ENCODE measurements at places on chromosomes 3 and 15. TPM values are rescaled to one million over a fixed set of nuclear protein-coding genes. Genes with fewer than 3 reads are reported as not detected.

DNA sequence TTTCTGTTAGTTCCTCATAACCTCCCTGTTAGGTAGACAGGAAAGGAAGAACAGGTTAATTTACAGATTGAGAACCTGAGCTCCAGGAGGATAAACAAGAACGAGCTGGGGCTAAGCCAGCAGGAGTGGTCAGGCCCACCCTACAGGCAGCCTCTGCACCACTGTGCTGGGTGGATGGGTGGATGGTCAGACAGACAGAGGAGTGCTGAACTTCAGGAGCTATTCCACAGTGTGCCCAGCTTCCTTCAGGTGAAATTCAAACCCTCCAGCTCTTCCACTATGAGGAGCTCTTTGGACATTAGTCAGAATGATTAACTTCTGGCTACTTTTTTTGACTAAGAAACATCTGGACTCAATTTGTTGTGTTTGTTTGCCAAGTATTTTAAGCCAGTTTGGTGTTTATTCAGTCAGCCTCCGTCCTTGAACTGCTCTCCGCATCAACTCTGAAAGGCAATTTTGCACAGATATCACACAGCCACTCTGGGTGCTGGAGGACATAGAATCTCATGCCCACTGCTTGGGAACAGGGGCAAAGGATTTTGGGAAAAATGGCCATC is 361.9 kb downstream of the CLSTN2 start:
- ATAC-seq, result no peak

GRCh38 chr15:85763673-85764633 is 30.8 kb downstream of the KLHL25 start:
- ATAC-seq, result no peak

- ATAC-seq, result no peak
Measured at GRCh38 chr3:157741607-157742006, 238.4 kb upstream of the VEPH1 start.

- ATAC-seq, result no peak
Measured at GRCh38 chr15:74168711-74169126, 4.8 kb upstream of the ISLR start.

GRCh38 chr15:58497046-58497785 is 65.4 kb downstream of the LIPC start:
- no peak for ATAC-seq

DNA sequence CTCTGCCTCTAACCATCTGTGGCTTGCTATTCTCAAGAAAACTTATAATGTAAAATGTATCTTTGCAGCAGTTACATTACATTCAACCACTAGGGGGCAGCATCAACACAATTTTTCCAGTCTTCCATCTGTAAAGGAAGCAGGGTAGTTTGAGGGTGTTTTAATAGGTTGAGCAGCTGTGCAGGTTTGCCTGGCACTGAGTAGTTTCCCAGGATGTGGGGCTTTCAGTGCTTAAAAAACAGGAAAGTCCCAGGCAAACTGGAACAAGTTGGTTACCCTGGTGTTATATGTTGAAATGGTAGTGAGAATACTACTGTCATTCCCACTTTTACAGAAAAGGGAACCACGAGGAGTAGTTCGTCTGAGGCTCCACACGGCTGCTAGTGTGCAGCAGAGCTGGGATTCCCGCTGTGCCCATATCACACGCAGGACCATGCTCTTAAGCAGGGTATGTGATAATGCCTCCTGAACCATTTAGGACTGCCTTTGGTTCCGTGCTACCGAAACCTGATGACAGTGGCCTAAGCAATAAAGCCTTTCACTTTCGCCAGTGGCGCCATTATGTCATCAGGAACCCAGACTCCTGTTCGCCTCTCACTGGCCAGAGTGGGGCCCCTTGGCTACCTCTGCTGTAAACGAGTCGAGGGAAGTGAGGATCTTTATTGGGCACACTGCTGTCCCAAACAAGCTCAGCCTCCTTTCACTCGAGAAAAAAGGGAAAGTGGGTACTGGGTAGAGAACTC is 64.7 kb upstream of the ZBTB38 start:
- peak; percentile 61 for ATAC-seq

DNA sequence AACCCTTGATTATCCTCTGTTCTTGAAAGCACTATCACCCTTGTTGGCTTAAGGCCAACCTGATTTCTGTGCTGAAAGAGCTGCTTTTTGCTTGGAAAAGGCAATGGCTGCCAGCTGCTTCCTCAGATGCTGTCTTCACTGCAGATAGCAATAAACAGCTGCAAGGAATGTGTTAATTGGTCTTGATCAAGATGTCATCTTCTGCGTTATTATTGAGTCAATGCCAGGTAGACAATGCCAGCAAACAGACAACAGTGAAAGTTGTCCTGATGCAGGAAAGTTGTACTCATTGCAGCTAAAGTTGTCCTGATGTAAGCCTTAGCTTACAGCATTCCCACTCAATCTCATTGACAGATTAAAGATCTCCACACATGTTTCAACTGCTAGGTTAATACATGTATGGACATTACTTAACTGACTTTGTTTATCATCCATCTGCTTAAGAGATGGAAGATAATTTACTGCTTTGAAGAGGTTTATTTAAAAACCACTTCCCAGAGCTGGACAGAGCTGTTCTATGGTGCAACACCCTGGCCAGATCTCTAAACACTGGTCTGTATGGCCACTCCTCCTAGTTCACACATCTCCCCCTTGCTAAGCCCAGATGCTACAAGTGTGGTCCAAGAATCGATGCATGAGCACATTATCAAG is 251.0 kb upstream of the MCTP2 start:
- no peak for ATAC-seq

DNA sequence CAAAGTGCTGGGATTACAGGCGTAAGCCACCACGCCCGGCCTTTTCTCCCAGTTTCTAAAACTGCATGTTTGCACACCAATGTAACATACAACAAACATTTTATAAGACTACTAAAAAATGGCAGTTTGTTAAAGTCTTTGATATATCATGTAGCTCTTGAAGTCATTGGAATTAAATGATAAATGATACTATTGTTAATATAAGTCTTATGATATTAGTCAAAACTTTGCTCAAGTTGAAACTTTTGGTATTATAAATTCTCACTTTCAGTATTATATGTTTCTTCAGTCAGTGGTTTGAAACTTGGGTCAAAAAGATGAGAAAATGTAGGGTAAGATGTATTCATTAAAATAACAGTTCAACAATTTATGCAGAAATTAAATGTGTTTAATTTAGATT is 117.6 kb upstream of the TBL1XR1 start:
- peak; percentile 83 for ATAC-seq

DNA sequence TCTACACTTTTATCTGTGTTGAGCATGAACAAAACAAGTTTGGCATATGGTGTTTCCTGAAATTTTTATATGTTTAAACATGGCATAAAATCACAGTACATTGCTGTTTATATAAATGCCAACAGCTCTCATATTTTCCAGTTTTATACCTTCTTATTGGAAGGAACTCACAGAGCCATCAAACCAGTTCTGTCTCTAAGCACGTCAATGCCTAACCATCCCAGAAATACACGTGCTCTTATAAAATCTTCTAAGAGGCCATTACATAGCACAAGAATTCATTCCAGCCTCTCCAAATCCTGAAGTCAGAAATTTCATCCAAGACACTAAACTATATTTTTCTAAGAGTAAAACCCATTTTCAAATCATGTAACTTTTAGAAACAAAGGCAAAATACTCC is 20.8 kb downstream of the SLC9A9 start:
- ATAC-seq, result no peak

GRCh38 chr15:90262426-90262825 is 3.0 kb upstream of the NGRN start:
- ATAC-seq, result no peak

DNA sequence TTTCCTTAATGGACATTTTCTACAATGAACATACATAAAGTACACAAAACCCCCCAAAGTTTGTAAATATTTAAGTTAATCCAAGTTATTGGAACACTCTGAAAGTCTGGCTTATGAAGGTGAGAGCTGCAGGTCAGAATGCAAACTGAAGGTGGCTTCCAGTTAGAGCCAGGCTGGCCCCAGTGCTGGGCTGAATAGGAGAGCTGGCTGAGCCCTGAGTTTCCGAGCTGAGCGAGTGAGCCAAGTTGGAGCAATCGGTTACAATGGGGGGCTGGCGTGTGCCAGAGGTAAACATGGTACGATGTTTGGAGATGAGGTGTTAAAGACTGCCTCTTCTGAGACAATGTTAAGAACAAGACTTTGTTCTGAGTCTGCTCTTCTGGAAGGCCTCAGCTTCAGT is 230.8 kb upstream of the MCTP2 start:
- ATAC-seq, result no peak

GRCh38 chr3:111156517-111156916 is 84.9 kb downstream of the NECTIN3 start:
- no peak for ATAC-seq

- no peak for ATAC-seq
Measured at GRCh38 chr15:69181424-69181823, 21.0 kb downstream of the GLCE start.

GRCh38 chr3:42850263-42850662 is 25.4 kb downstream of the CYP8B1 start:
- ATAC-seq, result no peak

DNA sequence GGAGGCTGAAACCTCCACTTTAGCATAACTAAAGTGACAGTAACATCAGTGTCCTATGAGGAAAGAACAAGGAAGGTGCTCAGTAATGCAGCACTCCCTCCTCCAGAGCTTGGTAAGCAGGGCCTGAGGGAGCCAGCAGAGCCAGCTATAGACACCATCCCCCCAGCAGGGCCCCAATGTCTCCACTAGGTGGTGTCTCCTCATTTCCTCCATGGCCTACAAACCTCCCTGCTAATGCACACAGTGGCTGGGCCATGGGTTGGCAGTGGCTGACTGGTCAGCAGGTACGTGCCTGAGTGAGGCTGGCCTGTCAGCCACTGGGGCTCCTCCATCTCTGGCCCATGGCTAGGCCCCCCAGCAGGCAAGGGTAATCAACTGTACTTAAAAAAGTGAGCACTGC is 13.6 kb downstream of the MRPS25 start:
- ATAC-seq, result peak; percentile 41

DNA sequence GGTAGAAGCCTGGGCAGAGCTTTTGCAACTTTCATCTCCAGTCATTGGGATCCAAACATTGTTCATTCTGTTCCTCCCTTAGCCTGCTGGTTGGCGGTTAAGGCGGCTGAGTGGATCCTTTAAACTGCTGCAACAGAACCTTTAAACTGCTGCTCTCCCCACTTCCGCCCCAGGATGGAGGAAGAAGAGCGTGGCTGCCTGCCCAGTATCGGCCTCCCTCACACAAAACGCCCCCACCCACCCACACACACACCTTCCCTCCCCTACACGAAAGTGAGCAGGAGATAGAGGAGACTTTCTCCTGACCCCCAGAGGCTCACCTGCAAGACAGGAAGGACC is 460 bp upstream of the ZMAT3 start:
- peak; percentile 57 for ATAC-seq

GRCh38 chr15:65244638-65245037 is 33.4 kb upstream of the CILP start:
- ATAC-seq, result no peak

- ATAC-seq, result peak; percentile 44
Measured at GRCh38 chr3:149771652-149772271, 19.5 kb upstream of the COMMD2 start.

- ATAC-seq, result no peak
Measured at GRCh38 chr3:31639828-31640227, 107.1 kb downstream of the STT3B start.

- no peak for ATAC-seq
Measured at GRCh38 chr3:53496984-53497383, 2.6 kb downstream of the CACNA1D start.

DNA sequence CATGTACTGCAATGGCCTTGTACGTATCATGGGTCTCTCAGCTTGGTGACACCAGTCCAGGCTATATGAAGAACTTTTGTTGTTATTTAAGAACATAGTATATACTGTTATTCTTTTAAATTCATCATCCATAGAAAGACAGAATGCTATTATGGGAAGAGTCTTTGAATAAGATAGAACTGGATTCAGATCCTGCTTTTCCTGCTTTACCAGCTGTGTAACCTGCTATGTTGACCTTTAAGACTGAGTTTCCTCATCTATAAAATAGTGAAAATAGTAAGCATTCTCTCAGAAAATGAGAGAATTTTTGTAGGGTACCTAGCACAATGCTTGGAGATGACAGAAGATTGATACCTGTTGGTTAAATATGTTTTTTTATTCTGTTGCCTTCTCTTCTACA is 204.1 kb upstream of the TBL1XR1 start:
- no peak for ATAC-seq

- ATAC-seq, result peak; percentile 48
Measured at GRCh38 chr3:69085833-69086722, 1.3 kb downstream of the ARL6IP5 start.

DNA sequence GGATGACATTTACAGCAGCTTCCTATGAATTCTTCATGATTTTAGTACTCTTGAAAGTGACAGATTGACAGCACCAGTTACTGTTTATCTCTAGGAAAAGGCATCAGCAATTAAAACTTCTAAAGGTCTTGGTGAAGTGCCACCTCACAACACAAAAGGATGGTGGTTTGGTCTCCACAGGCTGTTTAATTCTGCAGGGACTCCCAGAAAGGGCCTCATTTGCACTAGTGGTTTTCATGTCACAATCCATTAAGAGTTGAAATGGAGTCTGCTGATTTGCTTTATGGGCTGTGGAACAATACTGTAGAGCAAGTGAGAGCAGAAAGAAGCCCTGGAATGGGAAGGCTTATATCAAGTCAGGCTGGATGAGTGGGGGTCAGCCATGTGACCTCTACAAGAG is 225.3 kb upstream of the KCNMB2 start:
- no peak for ATAC-seq

DNA sequence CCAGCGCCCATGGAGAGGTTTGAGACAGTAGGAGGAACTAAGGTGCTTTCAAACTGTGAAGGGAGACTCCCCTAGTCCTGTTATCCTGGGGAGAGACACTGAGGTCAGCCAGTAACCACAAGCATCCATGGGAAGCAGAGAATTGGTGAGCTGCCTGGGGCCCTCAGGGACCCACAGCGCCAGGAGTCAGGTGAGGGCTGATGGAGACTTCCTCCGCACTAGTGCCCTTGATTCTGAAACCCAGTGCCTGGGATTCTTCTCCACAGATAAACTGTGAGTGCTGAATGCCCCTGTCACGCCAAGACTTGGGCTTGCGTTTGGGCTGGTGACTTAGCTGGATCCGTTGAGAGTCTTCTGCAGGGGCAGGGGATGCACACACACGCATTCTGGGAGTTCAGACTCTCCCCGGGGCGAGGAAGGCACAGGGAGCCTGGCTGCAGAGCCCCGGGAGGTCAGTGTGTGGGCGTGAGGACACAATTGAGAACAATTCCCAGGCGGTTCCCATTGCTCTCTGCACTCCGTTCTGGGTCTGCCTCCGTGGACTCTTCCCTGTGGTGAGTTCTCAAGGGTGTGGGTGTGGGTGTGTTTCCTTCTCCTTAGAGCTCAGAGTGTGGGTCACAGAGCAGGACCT is 37.9 kb upstream of the SLCO2A1 start:
- ATAC-seq, result no peak

- no peak for ATAC-seq
Measured at GRCh38 chr15:63990454-63990853, 55.8 kb downstream of the DAPK2 start.

GRCh38 chr3:4741404-4742307 is 237.6 kb upstream of the BHLHE40 start:
- ATAC-seq, result peak; percentile 61

GRCh38 chr15:92463826-92464225 is 70.1 kb downstream of the ST8SIA2 start:
- ATAC-seq, result no peak

The ILDR1 gene
- total RNA-seq, result 0.21 TPM

The ST3GAL6 gene
- total RNA-seq, result not detected

The PIERCE2 gene
- not detected for total RNA-seq

The SCAANT1 gene
- total RNA-seq, result not detected

The THPO gene
- not detected for total RNA-seq

The CLRN1 gene
- total RNA-seq, result not detected

The SLC12A1 gene
- not detected for total RNA-seq

The MASP1 gene
- not detected for total RNA-seq

The SLC28A2 gene
- not detected for total RNA-seq

The MGLL gene
- total RNA-seq, result 1.2 TPM

The PHLDB2 gene
- 2.9 TPM for total RNA-seq

The RAB27A gene
- 99.2 TPM for total RNA-seq

The FSTL1 gene
- total RNA-seq, result 1.4 TPM
